NCI-H1048 (cell line): ENCODE measurements at places on chromosomes 16 and 17.

- no peak for DNase-seq
These were observed 34.9 kb downstream of the ARHGAP17 start for GRCh38 chr16:24980077-24980793.

GRCh38 chr16:74570412-74571301 lies 36.3 kb downstream of the GLG1 start:
- no peak for DNase-seq

DNA sequence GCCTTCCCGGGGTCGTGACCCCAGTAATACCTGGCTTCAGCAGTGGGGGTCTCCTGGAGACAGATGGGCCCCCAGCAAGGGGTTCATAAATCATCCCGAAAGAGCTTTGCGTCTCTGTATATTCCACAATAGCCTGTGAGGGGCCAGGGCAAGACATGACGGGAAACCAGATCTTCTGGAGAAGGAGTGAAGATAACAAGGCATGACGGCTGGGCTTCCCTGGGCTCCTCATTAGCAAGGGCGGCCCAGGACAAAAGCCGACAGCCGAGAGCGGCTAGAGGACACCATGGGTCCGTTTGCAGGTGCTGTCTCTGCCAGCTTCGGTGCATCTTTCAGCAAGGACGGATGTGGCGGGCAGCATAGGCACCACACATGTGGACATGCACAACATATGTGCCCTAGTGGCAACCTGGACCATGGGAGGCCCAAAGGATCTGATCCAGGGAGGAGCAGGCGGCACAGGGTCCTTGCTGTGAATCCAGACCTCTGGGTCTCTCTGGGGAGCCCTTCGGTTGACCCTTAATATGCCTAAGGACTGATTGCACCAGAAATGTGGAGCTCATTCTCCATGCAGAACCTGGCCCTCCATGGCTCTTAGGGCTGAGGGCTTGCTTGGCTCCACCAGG lies 136.9 kb upstream of the FOXF1 start:
- DNase-seq, result no peak

DNA sequence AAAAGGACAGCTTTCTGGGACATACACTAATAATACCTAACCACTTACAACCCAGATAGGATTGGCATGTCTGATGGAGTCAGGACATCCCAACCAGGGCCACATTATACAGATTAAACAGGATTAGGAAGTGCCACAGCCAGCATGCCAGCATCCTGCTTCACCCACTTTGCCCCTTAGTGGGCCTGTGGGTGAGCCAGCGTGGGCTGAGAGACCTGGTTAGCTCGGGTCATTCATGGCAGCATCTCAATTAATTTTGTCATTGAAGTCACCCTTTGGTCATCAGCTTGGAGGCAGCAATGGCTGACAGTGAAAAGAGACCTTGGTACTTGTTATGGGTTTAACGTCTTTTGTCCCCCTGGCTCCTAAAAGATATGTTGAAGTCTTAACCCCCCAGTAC lies 29.9 kb upstream of the SLC6A2 start:
- DNase-seq, result no peak

DNA sequence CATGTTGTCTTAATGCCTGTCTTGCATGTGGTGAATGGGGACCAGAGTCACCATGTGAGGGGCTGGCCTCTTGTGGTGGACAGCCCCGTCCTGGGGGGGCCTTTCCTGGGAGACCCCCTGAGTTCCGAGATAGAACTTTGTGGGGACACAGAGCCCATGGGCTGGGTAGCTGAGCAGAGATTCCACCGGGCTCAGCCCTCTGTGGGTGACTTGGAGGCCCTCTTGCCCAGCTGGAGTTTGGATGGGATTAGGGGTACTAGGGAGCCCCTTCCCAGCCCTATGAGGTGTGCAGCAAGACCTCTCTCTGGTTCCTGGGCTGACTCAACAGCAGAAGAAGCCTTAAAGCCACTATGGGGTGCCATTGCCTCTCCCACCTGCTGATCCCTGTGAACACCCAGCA lies 38.1 kb downstream of the MRC2 start:
- no peak for DNase-seq

DNA sequence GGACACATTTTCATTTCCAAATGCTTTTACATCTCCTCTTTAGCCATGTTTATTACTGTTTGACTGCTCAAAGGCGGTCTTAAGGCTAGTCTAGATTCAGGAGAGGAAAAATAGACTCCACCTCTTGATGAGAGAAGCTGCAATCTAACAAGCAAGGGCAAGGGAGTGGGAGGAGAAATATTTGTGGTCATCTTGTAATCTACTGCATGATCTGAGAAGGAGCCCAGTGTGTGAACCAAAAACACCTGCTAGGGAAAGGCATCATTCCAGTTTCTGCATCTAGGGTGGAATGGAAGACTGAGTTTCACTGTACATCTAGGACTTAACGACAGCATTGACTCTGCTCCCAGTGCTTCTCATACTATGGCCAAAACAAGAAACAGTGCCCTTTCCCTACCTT lies 232.2 kb upstream of the HS3ST3A1 start:
- no peak for DNase-seq

- no peak for DNase-seq
These were observed 1.2 kb downstream of the CPD start for GRCh38 chr17:30379903-30380381.

- DNase-seq, result no peak
These were observed 6.4 kb upstream of the FTSJ3 start for GRCh38 chr17:63833741-63834373.

DNA sequence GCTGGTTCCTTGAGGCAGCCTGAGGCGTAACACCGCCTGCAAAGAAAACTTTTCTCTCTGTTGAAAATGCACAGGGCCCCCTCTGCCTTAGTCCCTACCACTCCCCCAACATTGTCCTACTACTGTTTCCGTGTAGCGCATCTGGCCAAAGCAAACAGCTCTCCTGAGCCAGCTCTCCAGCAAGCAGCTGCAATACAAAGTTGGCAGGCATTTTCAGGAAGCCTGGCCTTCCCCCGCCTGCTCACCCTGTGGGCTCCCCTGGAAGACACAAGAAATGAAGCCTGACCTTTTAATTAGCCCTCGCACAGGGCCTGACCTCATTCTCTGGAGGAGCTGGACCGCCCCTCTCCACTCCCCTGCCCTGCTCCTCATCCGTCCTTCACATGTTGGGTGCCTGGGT lies 66.7 kb downstream of the SOX9 start:
- DNase-seq, result no peak

DNA sequence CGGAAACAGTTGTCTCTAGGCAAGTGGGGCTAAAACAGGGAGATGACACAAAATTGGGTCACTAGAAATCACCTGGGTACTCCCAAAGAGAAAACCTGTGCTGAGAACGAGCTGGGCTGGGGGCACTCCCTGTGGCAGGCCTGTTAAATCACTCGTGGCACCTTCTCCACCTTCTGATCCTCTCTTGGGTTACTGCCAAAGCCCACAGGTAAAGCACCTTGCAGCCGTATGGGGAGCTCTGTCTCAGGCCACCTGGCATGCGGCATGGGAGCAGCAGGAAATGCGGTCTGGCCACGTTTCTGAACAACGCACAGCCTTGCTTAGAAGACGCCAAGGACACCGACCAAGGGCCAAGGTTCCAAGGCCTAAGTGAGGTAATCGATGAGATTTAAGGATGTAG lies 21.5 kb upstream of the ICAM2 start:
- DNase-seq, result no peak

GRCh38 chr17:76131692-76132573 lies 9.1 kb downstream of the FOXJ1 start:
- DNase-seq, result no peak

- DNase-seq, result no peak
These were observed 18.9 kb downstream of the UNC45B start for GRCh38 chr17:35166526-35166925.

DNA sequence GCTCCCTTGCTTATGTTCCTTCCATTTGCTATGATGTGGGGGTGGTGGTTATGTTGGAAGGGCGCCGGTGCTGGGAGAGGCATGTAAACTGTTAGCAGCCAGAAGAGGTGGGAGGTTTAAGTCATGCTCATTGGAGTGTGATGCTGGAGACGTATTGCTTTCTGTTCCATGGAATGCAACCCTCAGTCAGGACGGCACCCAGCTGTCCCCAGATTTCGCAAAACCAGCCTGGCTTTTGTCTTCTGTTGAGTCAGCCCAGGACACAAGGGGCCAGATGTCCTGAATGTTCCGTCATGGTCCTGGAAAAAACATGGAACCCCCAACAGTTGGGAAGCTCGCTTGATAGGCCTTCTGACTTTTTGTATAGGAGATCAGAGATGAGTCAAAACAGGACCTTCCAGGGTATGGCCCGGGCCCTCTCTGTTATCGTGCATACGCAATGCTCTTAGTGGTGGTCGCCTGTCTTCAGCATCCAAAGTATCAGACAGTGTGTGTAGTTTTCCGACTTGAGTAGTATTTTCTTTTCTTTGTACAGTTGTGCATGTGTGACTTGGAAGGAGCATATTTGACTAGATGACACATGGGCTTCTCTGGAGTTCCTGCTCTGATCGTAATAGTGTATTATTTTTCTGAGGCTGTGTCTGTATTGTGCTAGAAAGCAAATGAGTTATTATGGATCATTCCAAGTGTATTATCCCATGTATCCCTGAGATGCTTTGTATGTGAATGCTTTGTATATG lies 201.9 kb downstream of the SNX29 start:
- no peak for DNase-seq

DNA sequence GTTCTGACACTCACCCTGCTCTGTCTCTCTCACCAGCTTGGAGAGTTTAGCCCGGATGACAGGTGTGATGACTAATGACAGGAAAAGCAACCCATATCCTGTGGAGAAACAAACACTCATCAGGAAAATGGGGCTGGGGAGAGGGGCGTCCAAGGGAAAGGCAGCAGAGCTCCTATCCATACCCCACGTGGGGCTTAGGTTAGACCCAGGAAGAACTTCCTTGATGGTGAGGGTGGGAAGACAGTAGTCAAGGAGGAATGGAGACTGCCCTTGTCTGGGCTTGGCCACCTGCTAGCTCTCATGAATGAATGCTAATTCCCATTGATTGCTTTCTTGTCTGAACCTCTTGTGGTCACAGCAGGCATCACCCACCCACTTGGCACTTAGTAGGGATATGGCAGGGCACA lies 3.8 kb downstream of the SLC46A1 start:
- DNase-seq, result no peak

DNA sequence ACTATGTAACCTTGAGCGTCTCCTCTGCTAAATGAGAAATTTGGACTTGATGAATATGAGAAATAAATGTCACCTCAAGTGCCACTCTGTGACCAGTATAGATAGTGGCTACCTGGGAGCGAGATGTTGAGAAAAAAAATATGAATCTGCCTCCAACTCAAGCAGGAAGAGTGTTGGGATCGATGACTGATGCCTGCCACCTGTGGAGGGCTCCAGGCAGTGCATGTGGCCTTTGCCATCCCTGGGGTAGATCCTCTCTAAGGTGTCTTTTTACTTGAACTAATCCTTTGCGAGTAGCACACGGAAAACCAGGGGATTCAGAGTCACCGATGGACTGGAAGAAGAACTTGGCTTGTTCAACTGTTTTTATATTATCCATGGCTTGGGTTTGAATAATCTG lies 9.4 kb downstream of the CCDC182 start:
- no peak for DNase-seq

GRCh38 chr17:80850817-80851216 lies 140.8 kb upstream of the CHMP6 start:
- DNase-seq, result no peak

- DNase-seq, result no peak
These were observed 745.2 kb downstream of the WWOX start for GRCh38 chr16:78844682-78845081.

DNA sequence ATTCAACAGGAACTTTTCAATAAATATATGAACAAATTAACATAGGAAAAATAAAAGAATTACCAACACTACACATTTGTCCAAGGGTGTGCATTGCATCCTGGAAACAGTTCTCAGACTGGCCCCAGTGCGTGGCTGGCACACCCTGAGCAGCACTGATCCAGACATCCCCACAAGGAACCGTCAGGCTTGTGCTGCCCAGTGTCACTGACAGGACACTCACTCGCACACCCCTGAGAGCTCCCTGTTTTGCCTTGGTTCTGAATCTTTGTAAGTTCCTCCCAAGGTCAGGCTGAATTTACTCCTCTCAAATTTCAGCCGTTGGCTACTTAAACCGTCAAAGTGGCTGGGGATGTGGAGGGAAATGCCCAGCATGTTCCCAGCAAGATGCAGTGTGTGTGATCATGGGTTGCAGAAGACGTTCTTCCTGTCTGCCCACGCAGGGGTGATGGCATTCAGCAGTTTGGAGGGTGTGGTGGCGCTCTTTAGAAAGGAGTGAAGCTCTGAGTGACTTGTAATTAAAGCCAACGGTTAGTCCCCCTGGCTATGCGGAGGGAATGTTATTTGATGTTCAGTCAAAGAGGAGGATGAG lies 1.7 kb downstream of the MT2A start:
- no peak for DNase-seq

- no peak for DNase-seq
These were observed 438 bp downstream of the GRN start for GRCh38 chr17:44345454-44346026.

GRCh38 chr17:41602524-41602923 lies 10.0 kb downstream of the KRT16 start:
- no peak for DNase-seq

GRCh38 chr17:18042983-18043382 lies 3.8 kb downstream of the GID4 start:
- DNase-seq, result no peak

DNA sequence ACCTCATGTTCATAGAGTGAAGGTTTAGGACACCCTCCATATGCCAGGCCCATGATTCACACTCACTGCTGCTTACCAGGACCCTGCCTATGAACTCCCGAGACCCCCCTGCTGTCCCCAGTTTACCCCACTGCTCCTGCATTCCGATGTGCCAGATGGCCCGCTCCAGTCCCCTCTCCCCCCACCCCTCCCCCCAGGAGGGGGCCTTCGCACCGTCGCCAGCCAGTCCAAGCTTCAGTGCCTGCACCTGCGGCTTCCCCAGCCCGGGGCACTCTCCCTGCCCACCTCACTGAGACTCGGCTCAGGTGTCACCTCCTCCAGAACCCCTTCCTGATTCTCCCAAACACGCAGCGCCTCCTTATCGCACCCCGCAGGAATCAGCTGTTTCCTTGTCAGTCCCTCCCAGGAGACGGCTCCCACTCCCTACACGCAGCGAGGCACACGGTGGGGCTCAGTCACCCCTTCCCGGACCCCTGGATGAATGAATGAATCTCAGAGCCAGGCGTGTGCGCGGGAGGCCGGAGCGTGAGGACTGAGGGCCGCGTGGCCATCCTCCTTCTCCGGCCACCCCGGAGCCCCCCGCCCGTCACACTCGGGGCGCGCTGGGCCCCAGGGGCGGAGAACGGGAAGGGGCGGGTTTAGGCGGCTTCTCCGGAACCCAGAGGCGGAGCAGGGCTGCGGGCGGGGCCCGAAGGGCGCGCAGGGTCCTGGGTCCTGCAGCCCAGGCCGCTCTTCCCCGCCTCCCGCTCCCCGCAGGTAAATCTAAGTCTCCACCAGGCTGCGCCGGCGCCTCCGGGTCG lies 1.6 kb downstream of the MYO1C start:
- no peak for DNase-seq

- no peak for DNase-seq
These were observed 287.4 kb downstream of the SEC14L1 start for GRCh38 chr17:77428020-77428748.

GRCh38 chr17:73798111-73798748 lies 154.0 kb upstream of the SDK2 start:
- DNase-seq, result no peak

GRCh38 chr17:8041249-8041928 lies 2.5 kb downstream of the ALOX15B start:
- no peak for DNase-seq

- no peak for DNase-seq
These were observed 18.9 kb downstream of the TMEM132E start for GRCh38 chr17:34598161-34598776.
